ENCODE measurements at places on chromosomes 7 and 10.

- DNase-seq = no peak
Observed at GRCh38 chr7:65338346-65338745, 35.3 kb upstream of the ZNF92 start.

DNA sequence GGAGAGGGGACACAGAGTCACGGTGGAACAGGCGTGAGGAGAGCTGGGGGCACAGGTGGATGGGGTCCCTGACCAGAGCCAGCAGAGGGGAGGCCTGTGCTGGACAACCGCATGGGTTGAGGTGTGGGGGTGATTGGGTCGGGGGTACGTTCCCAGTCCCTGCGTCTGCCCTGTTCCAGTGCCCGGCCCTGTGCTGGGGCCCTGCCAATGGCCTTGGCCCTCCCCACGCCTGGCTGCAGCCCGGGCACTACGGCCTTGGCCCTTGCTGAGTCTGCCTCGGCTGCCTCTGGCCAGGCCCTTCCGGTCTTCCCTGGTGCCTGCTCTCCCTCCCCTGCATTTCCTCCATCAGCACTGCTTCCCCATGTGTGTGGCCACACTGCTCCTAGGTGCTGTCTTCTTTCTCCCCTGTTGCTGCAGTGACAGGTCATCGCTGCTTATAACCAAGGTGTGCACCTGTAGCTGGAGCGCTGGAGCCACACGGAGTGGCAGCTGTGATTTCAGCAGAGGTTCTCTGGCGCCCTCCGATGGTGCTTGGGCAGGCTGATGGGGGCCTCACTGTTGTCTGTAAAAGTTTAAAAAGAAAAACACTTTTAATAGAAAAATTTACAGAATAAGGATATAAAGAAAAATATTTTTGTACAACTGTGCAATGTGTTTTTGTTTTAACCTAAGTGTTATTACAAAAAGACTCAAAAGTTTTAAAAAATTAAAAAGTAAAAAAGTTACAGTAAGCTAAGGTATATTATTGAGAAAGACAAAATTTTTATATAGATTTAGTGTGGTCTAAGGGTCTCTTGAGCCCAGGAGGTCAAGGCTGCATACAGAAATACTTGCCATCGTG, 45.2 kb upstream of the BHLHA15 start:
- no peak for DNase-seq

DNA sequence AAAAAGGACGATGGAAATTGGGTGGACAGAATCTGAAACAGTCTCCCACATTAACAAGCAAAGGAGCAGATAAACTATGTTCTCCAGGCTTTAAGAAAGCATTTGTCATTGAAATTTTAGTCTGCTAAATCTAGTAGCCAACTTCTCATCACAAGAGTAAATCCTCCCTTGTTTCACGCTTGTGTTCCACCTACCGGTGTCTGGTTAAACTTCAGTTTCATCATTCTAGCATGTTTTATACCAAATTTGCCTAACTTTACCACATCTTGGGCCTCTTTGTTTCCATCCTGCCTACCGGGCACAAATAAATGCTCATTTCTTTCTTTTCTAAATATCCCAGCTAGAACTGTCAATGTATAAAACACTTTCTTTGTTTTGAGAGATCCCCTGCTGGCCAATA, 5.8 kb downstream of the LIPA start:
- no peak for DNase-seq

DNA sequence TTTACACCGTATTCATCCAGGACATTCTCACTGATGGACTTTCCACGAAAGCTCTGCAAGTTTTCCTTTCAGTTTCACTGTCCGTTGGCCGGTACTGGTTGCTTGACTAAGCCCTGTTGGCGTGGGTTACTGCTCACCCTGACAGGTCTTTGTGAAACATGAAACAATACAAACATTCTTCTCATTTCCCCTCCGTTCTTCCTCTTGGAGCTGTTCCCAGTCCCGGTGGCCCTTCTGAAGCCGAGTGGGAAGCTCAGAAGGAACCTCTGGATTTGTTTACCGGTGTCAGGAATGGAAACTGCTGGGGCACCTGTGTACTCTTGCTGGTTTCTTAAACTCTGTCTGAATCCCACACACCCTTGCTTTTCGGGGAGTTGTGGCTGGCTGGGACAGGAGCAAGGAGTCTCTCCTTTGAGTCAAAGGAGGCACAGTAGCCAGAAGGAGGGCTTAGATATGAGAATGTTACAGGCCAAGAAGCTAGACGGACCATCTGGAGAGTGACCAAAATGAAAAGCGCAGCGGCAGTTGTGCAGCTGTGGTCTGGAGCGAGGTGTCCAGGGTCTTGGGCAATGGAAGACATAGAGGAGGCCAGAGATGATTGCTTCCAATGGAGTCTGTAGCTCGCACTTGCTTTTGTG, 45.7 kb downstream of the LYZL2 start:
- DNase-seq = no peak

- DNase-seq = no peak
Observed at GRCh38 chr10:73215749-73216148, 31.3 kb downstream of the DNAJC9 start.

DNA sequence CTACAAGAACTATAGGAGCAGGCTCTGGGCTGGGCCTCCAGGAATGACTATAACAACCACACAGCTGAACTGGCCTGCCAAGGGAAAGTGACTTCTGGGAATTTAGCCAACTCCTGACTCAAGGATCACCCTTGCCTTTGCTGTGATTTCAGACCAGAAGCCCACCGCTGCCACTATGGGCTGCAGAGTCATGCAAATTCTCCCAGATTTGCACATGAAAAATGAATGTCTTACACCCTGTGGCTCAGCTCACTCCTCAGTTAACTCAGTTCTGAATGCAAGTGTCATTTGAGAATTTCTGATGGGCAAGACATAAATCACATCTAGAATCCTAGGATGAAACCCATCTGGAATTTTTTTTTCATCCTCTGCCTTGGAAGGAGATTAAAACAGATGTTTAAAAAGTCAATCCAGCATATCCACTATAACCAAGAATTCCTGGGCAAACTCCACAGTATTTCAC, 186.5 kb upstream of the BET1 start:
- no peak for DNase-seq

GRCh38 chr10:113454341-113455061, 98.4 kb upstream of the HABP2 start:
- no peak for DNase-seq

- DNase-seq = no peak
Observed at GRCh38 chr7:17427924-17428323, 129.5 kb downstream of the AHR start.

All from NCI-H510A (cell line).